ENCODE measurements at places on chromosomes 7 and 10.
A peak's percentile ranks its signal among the peaks of the same experiment; 100 is the strongest.

GRCh38 chr10:109912335-109913281, 10.7 kb downstream of the XPNPEP1 start:
- DNase-seq, result no peak

- DNase-seq, result no peak
These were observed 79.9 kb downstream of the HIP1 start for GRCh38 chr7:75658802-75659201.

GRCh38 chr10:124062390-124062789, 31.0 kb downstream of the CHST15 start:
- no peak for DNase-seq

- DNase-seq, result no peak
These were observed 475.0 kb downstream of the DNAJB9 start for GRCh38 chr7:109044691-109045090.

DNA sequence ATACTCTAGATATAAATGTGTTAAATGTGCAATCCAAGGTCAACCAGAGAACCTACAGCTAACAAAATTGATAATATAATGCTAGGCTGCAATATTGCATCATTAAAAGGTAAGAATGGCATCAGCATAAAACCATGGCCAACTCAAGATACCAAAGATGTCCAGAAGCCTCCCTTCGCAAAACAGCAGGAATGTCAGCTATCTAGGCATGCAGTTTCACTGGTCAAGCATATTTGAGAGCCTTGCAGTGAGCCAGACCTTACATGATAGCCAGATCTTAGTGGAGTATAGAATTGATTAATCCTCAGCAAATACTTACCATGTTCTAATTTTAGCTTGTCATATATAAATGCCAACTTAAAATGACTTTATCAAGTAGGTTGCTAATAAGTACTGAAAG, 138.8 kb downstream of the ZEB1 start:
- DNase-seq, result no peak

DNA sequence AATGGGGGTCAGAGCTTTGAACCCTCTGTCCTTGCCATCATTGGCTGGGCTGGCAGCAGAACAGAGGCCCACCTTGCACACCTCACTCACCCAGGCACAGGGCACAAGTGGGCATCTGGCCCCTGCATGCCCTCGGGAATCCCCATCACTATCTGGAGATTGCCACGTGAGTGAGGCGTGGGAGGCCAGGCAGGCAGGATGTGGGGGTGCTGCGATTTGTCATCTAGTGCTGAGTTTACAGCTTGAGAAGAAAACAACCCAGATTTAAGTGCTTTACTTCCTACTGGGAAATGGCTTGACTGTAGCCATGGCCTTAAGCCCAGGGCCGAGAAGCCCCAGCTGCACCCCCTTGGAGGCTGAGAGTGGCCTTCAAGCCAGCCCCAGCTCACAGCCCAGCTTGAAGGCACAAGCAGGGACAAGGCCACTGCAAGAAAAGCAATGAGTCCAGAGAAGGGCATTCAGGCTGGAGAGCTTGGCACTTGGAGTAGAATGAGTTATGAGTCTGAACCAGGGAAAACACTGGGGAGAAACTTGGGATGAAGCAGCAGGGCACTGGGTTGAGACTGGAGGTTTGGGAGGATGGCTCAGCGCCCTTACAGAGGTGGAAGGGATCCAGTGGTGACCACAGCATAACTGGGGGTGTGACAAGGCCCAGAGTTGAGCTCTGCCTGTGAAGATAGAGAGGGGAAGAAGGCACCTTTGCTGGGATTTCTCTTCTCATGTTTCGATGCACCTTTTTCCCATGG, 123.0 kb downstream of the CXCL12 start:
- no peak for DNase-seq

DNA sequence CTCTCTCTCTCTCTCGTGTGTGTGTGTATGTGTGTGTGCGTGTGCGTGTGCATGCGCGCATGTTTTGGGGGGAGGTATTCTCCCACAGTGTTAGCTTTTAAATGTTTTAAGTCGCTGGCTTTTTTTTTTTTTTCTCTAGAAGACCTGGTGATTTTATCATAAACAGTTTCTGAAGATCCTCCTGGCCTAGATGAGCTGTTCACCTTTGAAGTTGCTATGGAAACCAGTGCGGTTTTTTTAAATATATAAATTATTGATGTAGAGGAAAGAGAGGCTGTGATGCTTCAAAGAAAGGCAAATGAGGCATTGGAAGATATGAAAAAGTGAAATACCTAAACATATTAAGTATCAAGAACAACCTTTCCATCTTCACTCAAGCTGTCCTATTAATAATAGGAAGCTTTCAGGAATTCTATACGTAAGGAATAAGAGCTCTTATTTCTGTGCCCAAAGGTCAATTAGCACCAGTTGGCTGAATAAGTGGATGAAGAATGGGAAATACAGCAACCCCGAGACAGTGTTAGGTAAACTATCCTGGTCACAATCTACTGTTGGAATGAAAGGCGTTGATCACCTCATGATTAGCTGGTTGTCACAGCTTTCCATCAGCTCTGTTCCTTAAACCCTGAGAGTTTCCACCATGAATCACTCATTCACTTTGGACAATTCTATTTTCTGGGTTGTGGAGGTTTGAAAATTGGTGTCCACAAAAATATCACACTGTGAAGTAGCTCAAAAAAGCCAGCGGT, 66.5 kb upstream of the SLC35G1 start:
- DNase-seq, result no peak

DNA sequence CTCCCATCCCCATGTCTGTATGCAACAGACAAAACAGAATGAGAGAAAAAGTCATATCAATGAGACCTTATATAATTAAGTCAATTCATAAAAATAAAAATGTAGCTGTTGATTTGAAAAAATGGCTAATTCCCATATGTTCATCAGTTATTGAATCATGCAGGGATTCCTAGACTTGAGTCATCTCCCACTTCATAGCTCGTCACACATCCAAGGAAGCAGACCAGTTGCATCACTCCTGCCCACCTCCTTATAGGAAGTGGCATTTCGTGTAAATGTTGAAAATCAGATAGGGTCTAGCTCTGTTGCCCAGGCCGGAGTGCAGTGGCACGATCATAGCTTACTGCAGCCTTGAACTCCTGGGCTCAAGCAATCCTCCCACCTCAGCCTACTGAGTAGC, 56.1 kb upstream of the SH2B2 start:
- no peak for DNase-seq

- no peak for DNase-seq
These were observed 34.7 kb downstream of the ENTPD7 start for GRCh38 chr10:99693933-99694583.

DNA sequence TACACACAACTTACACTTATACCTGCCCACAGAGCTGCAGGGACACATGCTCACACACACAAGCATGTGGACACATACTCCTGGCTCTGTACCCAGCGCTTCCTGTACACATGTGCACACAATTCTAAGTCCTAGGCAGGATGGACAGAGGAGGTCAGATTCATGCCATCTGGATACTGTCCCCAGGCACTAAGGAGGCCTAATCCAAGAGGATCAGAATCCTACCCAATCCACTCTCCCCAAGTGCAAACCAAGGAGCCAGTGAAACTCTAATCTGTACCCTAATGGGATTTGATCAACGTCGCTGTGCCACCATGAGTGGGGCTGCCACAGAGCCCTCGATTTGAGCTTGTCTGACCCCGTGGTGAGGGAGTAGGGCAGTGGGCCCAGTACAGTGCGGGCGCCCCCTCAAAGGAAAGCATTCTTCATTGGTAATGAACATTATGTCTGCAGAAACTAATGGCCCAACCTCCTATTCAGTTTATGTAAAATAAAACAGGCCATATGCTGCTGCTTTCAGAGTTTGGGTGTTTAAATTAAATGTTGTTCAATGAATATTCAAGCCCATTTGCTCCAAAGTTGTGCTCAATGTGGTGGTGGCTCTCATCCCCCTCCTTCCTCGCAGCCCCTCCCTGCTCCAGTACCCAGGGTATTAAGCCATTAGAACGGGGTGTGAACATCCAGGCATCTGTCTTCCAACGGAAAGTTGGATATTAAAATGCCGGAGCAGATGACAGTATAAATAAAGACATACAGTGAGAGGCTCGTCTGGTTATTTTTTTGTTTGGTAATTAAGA, 26.4 kb downstream of the RPS24 start:
- no peak for DNase-seq

- DNase-seq, result peak; percentile 19
These were observed 96.0 kb upstream of the GATA3 start for GRCh38 chr10:7958442-7958841.

DNA sequence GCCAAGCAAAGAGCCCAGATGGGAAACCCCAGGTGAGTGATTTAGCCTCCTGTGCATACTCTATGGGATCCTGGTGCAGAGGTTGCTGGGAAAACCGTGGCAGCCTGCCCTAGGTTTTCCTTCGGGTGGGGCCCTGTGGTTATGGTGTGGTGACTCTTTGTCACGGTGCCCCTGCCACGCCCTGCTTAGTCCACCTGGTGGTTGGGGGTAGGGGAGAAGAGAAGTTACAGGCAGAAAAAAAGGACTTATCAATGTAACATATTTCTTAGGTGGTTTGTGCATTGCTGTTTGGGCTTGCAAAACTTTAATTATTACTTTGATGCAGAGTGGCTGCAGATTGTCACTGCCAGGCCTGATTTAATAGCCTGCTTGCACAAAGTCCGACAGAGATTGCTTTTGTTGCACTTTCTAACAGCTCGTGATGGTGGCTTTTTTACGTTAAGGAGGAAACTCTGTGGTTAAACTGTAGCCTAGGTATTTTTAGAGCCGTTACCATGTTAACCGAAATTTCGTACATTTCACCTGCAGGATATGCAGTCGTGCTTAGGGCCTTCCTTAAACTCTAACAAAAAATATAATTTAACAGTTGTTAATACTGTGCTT, 197.4 kb downstream of the RNLS start:
- peak; percentile 81 for DNase-seq

- peak; percentile 61 for DNase-seq
These were observed 5.4 kb downstream of the OPN1SW start for GRCh38 chr7:128770233-128770632.

- no peak for DNase-seq
These were observed 466.1 kb downstream of the PTPRN2 start for GRCh38 chr7:158121441-158122045.

GRCh38 chr10:60291344-60291930, 98.2 kb downstream of the ANK3 start:
- no peak for DNase-seq

GRCh38 chr7:91657483-91658071, 222.9 kb downstream of the MTERF1 start:
- DNase-seq, result no peak

GRCh38 chr10:51667678-51668335, 31.6 kb downstream of the CSTF2T start:
- no peak for DNase-seq

DNA sequence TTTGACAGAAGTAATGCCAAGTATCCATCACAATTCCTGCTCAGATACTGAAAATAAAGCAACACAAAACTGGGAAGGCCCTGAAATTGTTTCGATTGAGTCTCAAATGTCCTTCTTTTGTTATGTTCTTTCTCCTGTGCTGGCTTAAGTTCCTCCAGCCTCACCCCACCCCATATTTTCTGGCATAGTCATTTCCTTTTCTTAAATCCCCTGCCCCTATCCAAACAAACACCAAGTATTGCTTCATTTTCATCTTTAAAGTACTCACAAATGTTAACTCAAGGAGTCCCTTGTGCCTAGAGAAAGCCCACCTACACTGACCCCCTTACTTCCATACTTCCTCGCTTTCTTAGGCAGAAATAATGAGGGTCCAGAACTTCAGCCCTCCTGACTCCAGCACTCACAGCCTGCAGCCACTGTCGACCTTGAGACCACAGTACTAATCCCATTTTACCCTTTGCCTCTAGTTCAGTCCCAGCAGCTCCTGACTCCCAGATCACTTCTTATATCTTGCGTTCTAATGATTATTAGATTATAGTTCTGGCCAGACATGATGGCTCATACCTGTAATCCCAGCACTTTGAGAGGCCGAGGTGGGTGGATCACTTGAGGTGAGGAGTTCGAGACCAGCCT, 73.2 kb upstream of the ST8SIA6 start:
- DNase-seq, result peak; percentile 59

- no peak for DNase-seq
These were observed 62.4 kb downstream of the ARHGAP12 start for GRCh38 chr10:31866118-31866670.

GRCh38 chr7:31776616-31777015, 89.6 kb downstream of the PPP1R17 start:
- DNase-seq, result no peak

DNA sequence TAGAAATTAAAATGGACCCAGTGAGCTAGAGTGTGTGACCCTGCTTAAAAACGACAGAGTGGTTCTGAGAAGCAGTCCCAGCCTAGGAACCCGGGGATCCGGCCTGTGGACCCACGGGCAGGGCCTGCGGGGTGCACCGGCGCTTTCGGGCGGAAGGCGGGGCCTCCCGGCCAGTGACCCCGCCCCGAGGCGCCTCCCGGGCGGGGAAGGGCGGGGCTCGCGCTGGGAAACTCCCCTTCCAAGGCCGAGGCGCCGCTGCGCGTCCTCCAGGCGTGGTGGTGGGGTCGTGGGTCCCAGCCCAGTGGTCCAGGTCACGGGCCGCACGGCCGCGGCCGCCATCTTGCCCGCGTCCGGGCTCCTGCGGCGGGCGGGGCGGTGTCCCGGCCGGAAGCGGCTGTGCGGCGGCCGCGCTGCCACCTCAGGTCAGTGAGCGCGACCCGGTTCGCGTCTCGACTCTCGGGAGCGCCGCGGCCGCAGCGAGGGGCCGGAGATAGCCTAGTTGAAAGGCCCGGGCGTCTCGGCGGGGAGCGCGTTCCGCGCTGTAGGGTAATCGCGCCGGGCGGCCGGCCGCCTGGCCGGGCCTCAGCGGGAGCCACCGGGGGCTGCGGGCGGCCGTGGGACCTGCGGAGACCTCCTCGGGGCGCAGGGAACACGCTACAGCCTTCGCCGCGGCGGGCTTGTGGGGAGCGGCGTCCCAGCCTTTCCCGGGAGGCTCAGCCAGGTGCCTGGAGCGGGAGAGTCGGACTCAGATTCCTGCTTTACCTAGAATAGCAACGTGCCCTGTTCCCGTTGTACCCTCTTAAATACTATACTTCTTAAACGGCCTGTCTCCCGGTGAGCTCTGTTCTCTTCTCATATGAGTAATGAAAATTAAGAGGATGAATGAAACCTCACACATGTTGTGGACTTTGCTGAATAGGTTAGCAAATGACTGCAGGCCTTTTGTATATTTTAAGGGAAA, at the start of gene MIOS:
TSS of gene MIOS (plus strand) at position 234 of the 961 bp plus-strand sequence. CDS start 5,592 bp downstream, outside the sequence.
- peak; percentile 92 for DNase-seq

DNA sequence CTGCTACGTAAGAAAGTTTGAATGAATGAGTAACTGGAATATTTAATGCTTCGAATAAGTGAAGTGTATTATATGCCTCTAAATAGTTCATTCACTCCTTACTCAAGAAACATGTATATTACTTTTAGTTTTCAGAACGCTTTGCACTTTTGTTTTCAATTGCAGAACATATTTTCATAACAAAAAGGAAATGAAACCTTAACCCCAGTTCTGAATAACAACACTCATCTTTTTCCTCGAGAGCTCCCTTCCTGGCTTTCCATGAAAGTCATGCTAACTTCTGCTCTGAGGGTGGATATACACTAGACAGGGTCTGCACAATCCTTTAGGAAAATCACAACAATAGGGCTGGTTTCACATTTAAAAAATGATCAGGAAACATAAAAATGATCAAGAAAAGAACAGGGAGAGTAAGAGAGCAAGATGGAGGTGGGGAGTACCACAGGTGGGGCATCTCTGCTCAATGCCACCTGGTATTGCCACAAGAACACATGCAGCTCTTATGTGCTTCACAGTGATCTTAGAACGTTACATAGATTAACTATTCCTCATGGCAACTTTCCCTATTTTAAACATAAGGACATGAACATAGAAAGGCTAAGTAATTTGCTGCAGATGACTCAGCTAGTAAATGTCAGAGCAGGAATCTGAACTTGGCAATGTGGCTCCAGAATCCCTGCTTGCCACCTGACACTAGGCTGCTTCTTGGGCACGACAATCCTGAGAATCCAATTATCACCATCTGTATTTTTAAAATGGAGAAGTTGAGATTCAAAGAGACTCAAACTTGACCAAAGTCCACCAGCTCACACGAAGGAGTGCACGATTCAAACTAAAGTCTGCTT, 219.5 kb upstream of the AOAH start:
- DNase-seq, result no peak

All from hematopoietic multipotent progenitor cell treated with erythropoietin and hydrocortisone succinate and interleukin-3 and kit ligand, for 4 days (in vitro differentiated cells).